HL-60 (cell line): ENCODE measurements at places on chromosomes 6 and 20.

DNA sequence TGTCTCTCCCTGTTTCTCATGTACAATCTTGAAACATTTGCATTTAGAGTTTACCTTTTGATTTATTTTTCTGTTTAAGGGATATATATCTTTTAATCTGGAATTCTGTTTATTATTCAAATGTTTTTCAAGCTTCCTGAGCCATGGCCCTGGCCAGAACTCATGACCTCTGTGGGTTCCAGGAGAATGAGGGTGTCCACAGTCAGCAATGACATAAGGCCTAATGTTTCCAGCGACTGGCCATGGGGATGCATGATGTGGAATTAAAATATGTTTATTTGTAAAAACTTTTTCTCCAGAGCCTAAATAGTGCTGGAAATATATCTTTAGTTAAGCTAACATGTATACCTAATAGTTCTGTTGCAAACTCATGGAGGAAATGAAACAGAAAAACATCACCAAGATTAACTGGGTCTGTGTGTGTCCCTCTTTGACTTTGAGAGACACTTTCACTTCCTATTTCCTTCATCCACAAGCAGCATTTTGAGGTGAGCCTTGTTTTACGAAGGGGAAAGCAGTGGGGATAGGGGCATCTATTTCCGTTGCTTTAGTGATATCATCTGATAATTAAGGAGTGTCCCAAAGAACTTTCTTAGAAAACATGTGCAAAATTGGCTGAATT is 87.6 kb downstream of the SMOC2 start:
- no peak for DNase-seq

DNA sequence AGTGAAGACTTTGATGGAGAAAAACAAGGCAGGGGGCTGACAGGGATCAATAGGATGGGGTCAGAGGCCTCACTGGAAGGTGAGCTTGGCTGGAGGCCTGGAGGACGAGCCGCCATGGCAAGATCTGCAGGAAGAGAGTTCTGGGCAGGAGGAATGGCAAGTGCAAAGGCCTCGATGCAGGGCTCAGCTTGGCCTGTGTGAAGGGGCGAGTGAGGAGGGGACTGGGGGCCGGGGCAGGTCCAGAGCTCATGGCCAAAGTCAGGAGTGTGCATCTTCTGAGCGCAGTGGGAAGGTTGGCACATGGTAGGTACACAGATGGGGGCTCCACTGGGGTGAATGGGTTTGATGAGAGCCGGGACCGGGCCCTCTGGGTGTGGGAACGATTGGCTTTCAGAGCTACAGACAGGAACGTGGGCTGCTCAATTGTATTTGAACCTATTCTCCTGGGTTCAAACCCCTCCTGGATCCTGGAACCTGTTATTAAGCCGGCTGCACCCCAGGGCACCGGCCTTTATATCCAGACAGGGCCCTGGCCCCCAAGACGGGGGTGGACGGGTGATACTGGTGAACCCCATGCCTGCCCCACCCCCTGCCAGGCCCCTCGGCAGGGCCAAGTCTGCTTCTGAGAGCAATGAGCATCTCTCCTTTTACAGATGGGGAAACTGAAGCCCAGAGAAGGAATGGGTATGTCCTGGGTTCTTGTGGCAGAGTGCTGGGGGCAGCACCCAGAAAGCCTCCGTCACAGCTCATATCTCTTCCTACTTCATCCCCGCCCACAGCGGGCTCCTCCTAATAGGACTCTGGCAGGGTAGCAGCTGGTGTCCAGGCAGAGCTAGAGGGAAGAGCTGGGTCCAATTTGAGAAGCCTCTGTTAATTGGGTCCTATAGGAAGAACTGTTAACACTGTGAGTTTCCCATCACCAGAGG is 106.1 kb downstream of the CEBPB start:
- DNase-seq = no peak

DNA sequence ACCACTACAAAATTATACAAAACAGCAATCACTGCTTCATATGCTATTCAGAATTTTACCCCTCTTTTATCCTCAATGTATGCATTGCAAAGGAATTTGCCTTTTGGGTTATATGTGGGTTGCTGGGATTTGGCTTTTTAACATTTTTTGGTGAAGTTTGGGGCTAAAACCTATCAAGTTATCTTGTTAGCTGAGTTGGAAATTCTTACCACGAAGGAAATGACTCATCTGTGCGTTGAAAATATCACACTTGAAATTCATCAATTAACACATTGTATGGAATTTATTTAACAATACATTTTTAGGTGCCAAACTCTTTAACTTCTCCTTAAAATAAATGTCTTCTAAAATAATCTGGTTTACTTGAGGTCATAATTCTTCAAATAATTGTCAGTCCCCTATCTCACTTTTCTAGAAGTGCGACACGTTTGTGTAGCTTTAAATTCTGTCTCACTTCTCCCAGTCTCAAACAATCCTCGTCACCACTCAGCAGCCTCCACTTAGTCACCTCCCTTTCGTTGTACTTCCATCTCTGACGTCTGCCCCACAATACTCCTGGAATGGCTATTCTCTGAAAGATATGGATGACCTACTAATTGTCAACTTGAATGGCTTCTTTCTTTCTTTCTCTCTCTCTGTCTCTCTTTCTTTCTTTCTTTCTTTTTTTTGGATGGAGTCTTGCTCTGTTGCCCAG is 88.5 kb downstream of the PHACTR1 start:
- no peak for DNase-seq

DNA sequence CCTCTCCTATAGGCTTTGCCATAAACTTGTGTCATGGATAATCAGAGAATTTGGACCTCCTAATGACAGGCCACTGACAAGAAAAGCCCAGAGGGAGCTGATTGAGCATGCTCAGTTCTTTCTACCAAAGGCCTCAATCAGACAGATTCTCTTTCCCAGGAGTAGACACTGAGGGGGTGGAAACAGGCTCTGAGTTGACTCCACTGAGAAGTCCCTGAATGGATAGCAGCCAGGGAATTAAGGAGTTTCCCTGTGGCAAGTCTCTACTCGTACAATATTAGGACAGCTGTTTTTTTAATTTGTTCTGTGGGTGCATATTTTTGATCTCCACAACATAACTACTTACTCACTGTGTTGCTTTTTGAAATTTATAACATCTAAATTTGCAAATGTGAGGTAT is 63.3 kb downstream of the SLC16A10 start:
- no peak for DNase-seq

- no peak for DNase-seq
Measured at GRCh38 chr6:66638099-66638498, 931.1 kb upstream of the EYS start.

- no peak for DNase-seq
Measured at GRCh38 chr6:16398587-16398986, 160.2 kb downstream of the GMPR start.

DNA sequence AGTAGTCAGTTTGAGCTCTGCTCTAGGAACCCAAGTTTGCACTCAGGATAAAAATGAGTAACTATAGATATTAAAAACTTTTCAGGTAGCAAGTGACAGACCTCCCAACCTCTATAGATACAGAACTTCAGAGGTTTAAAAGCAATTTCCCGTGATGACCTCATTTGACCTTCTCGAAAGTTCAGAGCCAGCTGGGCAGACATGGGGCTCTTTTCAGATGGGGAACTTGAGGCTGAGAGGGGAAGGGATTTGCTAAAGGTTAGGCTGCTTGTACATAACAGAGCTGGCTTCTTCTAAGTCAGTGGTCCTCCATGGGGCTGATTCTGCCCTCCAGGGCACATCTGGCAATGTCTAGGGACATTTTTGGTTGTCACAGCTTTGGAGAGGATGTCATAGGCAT is 58.8 kb upstream of the ZNF831 start:
- DNase-seq = no peak

- DNase-seq = no peak
Measured at GRCh38 chr6:118875672-118876071, 18.3 kb upstream of the ASF1A start.

- no peak for DNase-seq
Measured at GRCh38 chr6:114718186-114718585, 375.4 kb upstream of the HS3ST5 start.

DNA sequence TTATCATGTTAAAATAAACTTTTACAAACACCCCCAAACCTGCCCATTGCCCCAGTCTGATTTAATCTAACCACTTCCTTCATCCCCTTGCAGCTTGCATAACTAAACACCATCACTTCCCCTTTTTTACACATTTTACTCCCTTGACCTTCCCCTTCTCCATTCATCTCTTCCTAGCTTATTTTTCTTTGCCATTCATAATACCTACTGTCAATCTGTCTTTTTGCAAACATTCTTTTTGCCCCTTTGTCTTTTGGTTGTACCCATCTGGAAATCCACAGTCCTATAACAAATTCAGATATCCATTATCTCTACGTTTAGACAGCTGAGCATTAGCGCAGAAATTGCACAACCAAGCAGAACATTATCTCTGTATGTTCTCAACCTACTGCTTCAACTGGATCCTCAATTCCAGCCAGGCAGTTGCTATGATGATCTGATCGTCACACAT is 51.2 kb downstream of the C6orf52 start:
- peak; percentile 77 for DNase-seq

DNA sequence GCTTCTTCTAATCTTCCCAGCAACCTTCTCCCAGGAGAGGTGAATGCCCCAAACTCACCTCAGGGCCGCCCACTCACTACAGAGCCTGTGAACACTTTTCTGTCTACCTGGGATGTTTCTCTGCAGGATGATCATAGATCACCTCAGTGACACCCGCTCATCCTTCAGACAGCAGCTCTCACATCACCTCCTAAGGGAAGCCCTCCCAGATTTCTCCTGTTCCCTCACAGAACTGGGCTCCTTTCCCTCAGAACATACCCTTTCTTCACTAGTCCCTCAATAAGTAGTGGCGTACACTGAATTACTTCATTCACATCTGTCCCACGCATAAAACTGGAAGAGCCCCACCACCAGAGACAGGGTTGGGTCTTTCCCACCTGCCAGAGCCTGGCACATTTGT is 57.8 kb downstream of the CDK5RAP1 start:
- DNase-seq = no peak

GRCh38 chr6:126682440-126682839 is 342.5 kb downstream of the CENPW start:
- no peak for DNase-seq

GRCh38 chr20:33636776-33637175 is 25.4 kb upstream of the C20orf144 start:
- DNase-seq = no peak

DNA sequence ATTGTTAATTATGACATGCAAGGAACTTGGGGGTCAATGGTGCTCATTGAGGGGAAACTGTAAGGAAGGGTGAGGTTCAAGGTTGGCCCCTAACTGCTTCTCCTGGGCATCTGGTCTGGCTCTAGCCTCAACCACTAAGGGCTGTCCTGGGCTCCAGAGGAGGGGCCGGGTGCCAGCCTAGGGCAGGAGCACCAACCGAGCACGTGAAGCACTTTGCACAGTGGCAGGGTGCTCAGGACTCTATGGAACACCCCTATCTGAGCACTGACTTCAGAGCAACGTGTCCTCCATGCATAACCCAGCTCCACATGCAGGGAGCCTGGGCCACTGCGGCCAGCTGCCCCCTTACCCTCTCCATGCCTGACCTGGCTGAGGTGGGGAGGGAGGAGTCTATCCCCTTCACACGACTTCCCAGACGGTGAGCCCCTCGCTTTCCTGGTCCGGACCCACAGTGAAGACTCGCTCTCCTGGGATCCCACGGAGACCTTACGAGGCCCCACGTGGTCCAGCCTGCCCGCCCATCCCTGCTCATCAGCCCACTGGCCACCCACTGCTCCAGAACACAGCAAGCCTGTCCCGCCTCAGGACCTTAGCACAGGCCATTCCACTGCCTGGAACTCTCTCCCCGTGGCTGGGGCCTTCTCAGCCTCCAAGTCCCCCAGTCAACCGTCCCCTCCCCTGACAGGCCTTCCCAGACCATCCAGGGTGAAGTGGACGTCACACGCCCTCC is 40.8 kb upstream of the STX16 start:
- DNase-seq = no peak

DNA sequence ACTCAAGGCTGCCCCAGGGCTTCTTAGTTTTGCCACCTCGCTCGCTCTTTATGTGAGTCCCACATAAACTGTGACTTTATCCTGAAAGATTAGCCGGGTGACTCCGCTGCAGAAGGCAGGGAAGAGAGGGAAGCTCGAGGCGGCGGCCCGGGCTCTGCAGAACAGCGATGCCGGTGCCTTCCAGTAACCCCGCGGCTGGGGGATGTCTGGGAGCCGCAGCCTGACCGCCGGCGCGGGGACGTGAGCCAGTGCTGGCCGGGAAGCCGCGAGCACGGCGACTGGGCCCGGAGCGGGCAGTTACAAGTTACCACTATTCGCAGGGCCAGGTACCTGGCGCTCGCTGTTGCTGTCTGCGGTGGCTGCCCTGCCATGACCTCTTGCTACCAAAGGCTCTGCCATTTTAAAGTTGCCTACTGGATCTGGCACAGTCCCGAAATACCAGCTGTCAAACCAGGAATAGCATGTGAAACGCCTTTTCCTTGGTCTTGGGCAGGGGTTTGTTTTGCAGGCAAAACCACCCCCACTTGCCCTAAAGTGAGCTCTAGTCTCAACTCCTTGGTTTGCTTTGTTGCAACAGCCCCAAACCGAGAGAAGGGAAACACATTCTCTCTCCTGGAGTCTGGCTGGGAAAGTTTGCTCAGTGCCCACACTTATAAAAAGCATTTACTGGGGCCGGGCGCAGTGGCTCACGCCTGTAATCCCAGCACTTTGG is 124.0 kb upstream of the SLC2A12 start:
- no peak for DNase-seq

DNA sequence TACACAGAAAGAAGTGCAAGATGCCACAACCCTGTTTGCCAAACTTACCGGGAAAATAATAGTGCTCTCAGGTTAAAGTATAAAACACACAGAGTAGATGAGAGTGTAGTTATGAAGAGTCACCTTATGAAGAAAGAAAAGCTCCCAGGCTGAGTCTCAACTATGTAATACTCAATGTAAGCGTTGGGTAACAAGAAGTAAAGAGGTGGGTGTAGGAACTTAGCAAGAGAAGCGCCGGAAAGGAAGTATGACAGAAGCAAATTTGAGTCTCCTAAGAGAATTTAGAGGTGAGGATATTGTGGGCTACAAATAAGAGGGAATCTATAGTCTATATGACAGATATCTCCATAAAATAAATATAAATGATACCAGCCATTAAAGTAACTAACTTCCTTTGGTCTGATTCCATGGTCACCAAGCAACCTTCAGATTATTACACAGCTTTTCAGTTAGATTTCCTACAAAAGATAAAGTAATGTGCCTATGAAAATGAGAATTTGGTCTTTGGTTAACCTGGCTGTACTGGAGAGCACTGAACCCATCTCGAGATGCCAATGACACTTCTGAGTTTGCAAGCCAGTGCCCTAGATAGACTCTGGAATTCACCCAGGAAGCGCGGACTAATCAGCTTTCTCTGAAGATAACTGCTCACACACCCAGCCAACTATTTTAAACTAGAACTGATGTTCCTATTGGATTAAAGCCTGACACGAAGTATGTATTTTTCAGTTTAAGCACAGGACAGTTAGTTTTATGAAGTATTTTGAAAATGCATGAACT is 1.8 kb downstream of the TUBE1 start:
- DNase-seq = no peak

- DNase-seq = no peak
Measured at GRCh38 chr6:99434702-99435530, 9.8 kb upstream of the PNISR start.

GRCh38 chr20:39176457-39176856 is 214.3 kb downstream of the DHX35 start:
- no peak for DNase-seq

GRCh38 chr20:54078296-54078984 is 8.0 kb upstream of the BCAS1 start:
- DNase-seq = no peak
